ENCODE measurements at places on chromosomes 6 and 20.
A peak's percentile ranks its signal among the peaks of the same experiment; 100 is the strongest.

DNA sequence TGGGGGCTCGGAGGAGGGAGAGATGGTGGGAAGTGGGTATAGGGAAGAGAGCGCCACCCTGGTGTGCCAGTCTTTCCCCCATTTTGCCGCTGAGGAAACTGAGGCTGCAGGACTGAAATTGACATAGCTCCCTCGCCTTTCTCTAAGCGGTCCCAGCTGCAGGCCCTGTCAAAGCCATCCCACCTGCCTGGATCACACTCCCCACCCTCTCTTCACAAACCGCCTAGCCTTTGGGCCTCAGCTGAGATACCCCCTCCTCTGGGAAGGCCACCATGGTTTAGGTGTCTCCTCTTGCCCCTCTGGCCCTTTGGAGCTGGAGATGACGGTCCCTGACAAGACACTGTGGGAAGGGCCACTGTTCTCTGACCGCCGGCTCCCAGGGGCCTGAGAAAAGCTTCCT is 16.9 kb downstream of the SRC start:
- DNase-seq = no peak

DNA sequence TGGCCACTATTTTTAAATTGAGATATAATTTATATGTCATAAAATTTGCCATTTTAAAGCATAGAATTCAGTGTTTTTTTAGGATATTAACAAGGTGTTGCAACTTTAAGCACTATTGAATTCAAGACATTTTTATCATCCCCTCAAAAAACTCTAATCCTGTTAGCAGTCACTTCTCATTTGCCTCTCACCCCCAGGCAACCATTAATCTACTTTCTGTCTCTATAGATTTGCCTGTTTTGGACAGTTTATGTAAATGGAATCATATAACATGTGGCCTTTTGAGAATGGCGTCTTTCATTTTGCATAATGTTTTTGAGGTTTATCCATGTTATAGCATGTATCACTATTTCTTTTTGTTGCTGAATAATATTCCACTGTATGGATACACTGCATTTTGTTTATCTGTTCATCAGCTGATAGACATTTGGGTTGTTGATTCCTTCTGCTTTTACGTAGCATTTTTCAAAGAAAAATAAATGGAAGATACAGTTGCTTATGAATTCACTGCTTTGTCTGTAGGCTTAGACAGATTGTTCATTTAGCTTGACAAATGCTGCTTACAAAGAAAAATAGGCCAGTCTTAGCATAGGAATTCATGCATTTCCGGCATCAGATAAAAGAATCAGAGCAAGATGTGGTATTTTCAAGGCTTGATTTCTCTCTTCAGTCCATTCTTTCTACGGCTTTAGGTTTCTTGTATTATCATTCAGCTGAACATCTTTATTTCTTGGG is 52.9 kb downstream of the STK4 start:
- DNase-seq = no peak

DNA sequence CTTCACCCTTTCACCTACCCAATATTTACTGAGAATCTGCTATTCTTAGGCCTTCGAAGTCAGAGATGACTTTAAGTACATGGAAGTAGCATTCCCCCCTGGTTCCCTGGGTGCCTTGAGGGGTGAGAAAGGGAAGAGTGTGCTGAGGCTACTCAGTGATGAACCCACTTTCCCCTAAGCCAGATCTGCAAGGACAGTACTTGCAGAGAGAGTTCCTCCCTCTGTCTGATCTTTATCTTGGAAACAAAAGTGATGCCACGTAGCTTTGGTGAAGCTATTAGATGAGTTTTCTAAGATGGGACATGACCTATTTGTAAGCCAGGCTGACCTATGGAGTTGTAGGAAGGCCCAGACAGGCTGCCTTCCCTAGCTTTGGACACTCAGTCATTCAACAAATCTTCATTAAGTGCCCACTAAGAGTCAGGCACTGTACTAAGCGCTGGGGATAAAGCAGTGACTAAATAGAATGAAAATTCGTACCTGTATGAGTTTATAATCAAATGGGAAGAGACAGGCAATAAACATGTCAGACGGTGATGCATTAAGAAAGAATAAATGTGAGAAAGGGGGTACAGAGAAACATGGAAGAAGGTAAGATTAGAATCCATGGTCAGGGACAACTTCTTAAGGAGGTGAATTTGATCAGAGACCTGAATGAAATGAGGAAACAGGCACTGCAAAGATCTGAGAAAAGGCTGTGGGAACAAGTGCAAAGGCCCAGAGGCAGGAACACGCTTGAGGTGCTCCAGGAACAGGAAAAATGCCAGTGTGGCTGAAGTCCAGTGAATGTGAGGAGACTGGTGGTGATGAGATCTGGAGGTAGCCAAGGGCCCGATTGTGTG is 42.2 kb downstream of the BCL2L1 start:
- no peak for DNase-seq

DNA sequence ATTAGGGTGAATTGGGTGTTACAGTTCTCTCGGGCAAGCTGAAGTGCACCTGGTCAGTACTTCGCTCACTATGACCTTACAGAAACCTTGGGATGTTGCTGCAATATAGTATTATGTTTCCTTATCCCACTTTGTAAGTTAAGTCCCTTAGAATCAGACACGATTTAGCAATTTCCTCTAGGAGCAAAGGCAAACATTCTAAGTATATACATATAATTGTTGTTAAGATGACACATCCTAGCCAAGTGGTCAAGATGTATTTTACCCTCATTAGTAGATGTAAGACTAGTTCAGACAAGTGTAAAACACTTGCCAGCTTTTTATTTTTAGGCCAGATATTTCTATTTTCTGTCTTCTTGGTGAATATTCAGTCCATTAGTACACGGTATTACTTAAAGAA is 31.1 kb upstream of the RGS17 start:
- no peak for DNase-seq

- peak; percentile 60 for DNase-seq
These were observed 25.6 kb upstream of the AHI1 start for GRCh38 chr6:135522965-135523692.

GRCh38 chr6:489001-489400 is 97.4 kb downstream of the IRF4 start:
- no peak for DNase-seq

- no peak for DNase-seq
These were observed 215.9 kb downstream of the ARHGAP18 start for GRCh38 chr6:129494099-129494498.

DNA sequence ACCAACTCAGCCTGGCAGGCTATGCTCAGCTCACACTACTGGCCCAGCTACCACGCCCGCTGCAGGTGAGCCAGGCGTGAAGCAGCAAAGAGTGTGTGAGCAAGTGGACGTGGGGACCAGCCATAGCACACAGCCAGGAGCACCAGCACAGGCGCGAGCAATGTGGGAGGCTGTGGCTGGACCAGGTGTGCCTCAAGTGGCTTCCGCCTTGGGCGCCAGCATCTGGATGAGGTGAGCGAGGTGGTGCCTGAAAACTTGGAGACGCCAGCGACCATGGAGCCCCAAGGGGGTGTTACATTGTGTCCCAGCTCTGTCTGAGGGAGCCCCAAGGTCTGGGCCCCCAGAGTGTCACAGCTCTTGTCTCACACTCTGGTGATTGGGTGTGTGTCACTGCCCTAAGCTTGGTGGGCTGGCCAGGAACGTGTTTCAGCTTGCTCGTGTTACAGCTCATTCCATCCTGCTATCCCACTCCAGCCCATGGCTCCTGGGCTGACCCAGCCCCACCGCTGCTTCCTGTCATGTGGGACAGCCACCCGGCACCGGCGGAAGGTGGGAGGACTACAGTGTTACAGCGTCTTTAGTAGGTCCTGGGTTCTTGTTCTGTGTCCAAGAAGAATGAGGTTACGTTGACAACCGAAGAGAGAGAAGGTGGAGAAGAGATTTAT is 508.0 kb upstream of the MMS22L start:
- DNase-seq = no peak

- DNase-seq = no peak
These were observed at the start of gene SLC52A3 for GRCh38 chr20:768426-768978. SLC52A3 (minus strand) TSS chr20:768500; CDS start chr20:765774, 2,726 bp downstream.

Measured in fibroblast of the aortic adventitia (primary cell).